Thyroid gland (tissue), 4 donors: ENCODE measurements at places on chromosomes 12 and 14. TPM values are rescaled to one million over a fixed set of nuclear protein-coding genes. Genes with fewer than 3 reads are reported as not detected.

DNA sequence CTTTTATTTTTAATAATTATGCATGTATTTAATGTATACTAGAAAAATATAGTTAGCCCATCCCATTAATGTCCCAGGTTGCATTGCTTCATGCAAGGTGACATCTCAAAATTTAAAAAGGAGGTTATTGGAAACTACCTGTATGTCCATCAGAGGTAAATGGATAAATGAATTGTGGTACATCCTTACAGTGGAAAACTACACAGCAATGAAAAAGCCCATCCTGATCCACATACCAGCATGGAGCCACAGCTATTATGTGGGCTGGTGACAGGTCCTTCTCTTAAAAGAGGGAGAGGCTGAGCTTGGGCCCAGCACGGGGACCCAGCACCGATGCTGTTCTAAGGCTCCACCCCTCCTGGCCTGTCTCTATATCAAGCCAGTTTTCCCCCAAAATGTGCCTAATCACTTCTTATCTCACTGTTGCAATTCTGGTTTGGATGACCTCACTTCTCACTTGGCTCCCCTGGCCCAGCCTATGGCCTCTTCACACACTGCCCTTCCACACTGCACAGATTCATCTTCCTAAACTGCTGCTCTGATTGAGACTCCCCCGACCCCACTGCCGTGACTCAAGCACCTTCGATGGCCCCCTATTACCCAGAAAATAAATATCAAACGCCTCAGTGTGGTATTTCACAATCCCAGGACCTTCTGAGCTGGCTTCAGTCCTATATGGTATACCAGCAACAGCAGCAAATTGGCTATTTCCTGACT is 97.1 kb upstream of the NCOR2 start:
- no peak for DNase-seq

Gene TIMELESS
- total RNA-seq, result 7.6 TPM

DNA sequence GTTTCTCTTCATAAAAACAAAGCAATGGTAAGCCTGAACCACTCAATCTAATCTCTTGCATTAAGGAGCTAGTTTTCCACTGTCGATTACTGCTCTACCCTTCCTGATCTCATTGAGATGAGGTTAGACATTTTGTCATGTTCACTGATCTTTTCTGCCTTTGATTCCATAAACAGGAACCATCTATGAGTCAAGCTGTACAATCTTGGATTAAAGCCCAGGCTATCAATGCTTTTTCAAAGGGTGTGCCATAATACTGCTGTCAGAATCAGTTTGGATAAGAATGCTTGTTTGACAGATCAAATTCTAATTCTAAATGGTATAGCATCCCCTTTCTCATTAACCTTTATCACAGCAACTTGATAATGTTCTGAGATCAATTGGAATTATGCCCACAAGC is 16.1 kb downstream of the GRIP1 start:
- no peak for DNase-seq

GRCh38 chr12:88784166-88784565 is 203.9 kb upstream of the KITLG start:
- no peak for DNase-seq

Gene EXOC3L4
- total RNA-seq, result not detected

Gene NFE2
- total RNA-seq, result 1.7 TPM

GRCh38 chr12:109988274-109988673 is 7.9 kb downstream of the GIT2 start:
- DNase-seq, result no peak

Gene PYGL
- total RNA-seq, result 24.8 TPM

- DNase-seq, result peak; percentile 90
Measured at GRCh38 chr14:58298477-58299400, at the start of gene ARID4A. ARID4A (plus strand) TSS chr14:58298555; CDS start chr14:58299855, 1,300 bp downstream.

Gene MTHFD1
- 30.7 TPM for total RNA-seq

DNA sequence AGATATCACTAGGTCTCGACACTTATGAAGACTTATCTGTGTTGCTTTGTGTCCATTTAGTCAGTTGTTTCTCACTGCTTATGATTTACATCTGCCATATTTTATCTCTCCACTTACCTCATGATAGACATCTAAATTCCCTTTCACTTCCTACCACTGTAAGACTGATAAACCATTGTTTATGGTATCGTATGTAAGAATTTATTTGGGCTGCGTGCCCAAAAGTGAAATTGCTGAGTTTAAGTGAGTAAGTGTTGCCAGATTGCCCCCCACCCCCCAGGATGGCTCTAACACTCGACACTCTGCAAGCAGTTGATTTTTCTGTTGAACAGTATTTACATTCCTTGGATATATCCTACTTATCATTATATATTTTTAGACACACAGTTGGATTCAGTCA is 69.9 kb upstream of the MON2 start:
- DNase-seq, result no peak

- no peak for DNase-seq
Measured at GRCh38 chr12:99917711-99918402, 66.9 kb downstream of the ANKS1B start.

DNA sequence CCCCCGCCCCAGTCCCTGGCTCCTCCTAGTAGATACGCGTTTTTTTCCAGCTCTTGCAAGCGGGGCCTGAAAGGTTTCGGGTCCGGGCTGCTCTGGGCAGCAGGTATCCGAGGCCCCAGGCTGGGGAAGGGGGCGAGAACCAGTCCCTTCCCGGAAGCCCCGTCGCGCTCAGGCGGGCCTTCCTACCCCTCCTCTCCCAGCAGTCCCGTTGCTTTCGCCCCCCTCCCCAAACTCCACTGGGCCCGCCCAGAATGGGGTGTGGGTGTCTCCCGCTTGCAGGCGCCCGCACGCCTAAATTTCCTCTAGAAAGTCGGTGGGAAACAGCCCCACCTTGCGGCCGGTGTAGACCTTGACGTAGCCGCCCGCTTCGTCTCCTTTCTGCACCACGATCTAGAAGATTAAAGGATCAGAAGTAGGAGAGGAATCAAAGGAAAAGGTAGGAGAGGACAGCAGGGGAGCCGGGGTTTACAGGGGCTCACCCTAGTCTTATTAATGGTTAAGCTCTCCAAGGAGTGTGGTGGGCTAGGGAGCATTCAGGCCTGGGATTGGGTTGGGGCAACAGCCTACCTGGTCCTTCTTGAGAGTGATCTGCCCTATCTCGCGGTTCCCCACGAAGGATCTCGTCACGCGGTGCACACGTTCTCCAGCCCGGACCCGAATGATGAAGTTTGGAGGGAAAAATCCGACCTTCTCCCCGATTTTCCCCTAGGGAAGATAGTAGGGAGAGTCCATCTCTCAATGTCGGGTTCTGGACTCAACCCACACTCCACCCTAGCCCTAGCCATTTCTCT is 7.3 kb downstream of the STAC3 start:
- DNase-seq, result peak; percentile 71

Gene HHIPL1
- total RNA-seq, result 1.1 TPM

DNA sequence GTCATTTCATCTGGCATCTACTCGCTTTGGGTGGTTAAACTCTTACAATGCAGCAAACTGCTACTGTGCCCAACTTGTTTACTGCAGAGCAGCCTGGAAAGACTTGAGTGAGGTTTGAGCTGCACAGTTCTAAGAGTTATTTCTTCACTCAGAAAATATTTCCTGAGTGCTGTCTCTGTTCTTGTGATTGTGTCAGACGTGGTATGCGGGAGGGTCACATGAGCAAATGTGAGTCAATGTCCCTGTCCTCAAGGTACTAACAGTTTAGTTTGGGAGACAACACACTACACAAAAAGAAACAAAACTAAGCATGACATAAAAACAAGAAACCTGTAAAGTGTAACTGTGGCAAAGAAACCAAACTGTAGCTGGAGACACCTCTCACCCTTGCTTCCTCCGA is 32.4 kb downstream of the FLVCR2 start:
- DNase-seq, result peak; percentile 37

Gene ACVRL1
- total RNA-seq, result 133 TPM

Gene KLRC3
- not detected for total RNA-seq

- no peak for DNase-seq
Measured at GRCh38 chr12:121620333-121620891, 5.9 kb upstream of the ORAI1 start.

DNA sequence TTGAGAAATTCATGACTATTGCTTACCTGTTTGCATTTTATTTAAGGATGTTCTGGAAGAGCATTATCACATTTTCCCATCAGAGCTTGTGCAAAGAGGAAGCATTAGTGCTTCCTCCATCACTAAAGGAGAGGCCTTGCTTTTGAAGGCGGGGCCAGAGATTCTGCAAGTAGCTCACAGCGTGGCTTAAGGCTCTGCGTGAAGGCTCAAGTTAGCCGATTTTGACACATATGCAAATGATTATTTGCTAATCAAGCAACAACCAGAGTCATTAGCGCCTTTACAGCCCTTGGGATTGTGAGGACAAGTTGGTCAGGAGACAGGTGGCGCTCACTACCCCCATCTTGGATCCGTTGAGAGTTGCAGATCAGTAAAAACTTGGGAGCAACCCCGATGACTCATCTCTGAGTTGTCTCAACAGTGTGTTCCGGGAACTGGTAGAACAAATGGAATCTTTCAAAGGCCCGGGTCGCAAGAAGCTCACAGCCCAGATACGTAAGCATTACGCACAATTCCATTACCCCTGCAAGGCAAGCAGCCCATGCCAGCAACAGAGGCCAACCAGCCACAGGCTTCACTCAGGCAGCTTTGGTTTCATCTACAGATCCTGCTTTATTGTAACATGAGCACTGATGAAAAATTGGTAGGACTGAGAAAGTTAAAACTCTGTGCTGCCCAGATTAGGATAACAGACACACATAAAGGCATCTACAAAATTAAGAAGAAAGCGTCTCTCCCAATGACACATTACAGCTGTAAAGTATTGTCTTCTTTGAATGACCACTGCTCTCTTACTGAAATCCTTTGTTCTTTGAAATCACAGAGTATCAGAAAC is 34.9 kb upstream of the SPTSSA start:
- DNase-seq, result peak; percentile 17

DNA sequence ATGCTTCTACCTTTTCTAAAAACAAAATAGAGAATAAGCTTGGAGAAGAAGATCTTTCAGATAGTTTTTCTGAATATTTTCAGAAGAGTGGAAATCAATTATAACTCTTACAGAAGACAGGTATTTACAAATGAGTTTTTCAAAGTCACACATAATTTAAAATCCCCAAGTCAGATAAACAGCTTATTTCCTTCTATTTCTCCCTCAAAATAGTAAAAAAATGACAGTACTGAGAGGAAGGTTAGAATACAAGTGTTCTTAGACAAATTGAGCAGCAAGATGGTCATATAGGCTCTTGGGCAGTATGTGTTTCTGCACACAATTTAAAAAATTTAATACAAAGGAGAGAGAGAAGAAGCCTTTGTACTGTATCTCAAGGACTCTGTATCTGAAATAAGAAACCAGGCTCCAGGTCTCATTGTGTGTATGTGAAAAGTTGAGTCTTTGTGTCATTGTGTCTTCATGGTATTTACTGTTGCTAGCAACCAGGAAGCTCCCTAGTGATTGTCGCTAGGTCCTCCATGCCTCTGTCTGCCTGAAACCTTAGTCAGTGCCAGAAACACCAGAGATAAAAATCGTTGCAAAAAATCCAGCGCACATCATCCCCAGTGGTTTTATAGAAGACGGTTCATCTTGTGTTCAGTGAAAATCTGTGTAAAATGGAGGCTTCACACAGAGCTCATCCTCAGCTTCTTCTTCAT is 12.9 kb upstream of the TUBA1A start:
- DNase-seq, result no peak

Gene KRT71
- not detected for total RNA-seq

Gene FITM1
- 0.63 TPM for total RNA-seq

DNA sequence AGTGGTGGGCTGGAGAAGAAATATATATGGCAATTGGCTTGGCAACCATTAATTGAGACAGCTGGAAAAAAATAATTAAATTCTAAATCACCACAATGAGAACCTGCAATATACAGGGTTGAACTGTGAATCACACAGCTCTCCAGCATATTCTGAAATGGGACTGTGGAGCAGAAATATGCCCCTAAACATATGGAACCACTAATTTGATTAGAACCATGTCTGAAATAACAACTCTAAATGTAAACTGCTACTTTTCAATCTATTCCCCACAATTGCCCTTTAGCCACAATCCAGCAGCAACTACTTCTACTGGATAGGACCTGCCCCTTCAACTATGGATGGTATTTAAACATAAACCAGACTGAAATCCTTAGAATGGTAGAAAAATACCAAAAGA is 330.4 kb downstream of the TRHDE start:
- DNase-seq, result no peak

- DNase-seq, result no peak
Measured at GRCh38 chr12:38875586-38876228, 29.7 kb downstream of the CPNE8 start.

Gene AMN
- total RNA-seq, result 3.9 TPM
